WTC11 (cell line): ENCODE measurements at places on chromosomes 1 and 21. TPM values are rescaled to one million over a fixed set of nuclear protein-coding genes. Genes with fewer than 3 reads are reported as not detected.

GRCh38 chr1:93448292-93448982 is 519 bp downstream of the FNBP1L start:
- peak; percentile 76 for DNase-seq

- no peak for DNase-seq
Measured at GRCh38 chr1:116203181-116203723, 92.1 kb downstream of the MAB21L3 start.

The LHX4 gene
- 7.7 to 19.2 TPM (median 9.2 TPM) in 3 replicates for total RNA-seq

DNA sequence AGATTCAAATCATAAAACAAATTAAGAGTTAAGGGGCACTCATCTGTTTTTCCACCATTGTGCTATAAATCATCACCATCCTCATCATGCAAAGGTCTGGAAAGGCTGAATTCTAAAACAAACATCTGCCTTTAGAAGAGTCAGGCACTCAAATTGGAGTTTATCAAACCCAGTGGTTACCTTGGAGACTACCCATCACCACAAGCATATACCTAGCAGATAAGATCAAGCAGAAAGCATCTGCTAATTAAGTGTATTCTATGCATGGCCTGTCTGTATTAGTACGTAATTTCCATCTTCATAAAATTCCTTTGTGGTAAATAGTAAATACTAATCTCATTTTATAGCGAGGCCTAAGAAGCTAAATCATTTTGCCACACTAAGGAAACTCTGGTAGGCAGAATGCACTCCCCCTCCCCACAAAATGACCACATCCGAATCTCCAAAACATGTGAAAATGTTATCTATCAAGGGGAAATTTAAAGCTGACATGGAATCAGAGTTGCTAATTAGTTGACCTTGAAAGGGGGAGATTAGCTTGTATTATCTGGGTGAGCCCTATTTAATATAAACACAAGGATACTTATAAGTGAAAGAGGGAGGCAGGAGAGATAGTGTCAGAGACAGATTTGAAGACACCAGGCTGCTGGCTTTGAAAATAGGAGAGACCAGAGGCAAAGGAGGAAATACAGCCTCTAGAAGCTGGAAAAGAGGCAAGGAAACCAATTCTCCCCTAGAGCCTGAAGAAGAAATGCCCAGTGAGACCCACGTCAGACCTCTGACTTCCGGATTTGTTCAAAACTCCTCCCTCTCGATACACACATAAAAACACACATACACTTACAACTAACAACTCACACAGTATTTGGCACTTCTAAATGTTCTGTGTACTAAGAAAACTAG is 23.2 kb downstream of the ARID4B start:
- no peak for DNase-seq

GRCh38 chr21:44371596-44371995 is 18.2 kb downstream of the TRPM2 start:
- no peak for DNase-seq

- DNase-seq, result no peak
Measured at GRCh38 chr1:20323613-20323920, 32.9 kb downstream of the VWA5B1 start.

The CRYBG2 gene
- 14.4 to 21.1 TPM (median 17.8 TPM) in 3 replicates for total RNA-seq

The CADM3 gene
- 5.1 to 5.5 TPM (median 5.3 TPM) in 3 replicates for total RNA-seq

DNA sequence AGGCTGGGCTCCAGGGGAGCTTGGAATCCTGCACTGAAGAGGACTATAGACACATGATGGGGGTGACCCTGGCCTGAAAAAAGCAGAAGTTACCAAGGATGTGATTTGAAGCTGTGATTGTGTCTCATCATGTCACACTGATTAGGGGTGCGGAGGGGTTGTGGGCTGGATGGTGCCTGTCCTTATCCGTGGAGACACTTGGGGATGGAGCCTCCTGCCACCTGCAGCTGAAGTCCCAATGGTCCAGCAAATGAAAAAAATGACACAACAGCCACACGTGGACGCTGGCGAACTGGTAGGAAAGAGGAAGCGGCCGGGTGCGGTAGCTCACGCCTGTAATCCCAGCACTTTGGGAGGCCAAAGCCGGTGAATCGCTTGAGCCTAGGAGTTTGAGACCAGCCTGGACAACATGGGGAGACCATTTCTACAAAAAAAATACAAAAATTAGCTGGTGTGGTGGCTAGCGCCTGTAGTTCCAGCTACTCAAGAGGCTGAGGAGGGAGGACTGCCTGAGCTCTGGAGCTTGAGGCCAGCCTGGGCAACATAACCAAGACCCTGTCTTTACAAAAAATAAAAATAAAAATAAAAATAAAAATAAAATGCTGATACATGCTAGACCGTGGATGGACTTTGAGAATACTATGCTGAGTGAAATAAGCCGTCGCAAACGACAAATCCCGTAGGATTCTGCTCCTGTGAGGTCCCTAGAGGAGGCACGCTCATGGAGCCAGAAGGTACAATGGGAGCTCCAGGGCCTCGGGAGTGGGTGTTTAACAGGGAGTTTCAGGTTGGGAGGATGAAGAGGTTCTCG is 838 bp upstream of the IBA57 start:
- no peak for DNase-seq

DNA sequence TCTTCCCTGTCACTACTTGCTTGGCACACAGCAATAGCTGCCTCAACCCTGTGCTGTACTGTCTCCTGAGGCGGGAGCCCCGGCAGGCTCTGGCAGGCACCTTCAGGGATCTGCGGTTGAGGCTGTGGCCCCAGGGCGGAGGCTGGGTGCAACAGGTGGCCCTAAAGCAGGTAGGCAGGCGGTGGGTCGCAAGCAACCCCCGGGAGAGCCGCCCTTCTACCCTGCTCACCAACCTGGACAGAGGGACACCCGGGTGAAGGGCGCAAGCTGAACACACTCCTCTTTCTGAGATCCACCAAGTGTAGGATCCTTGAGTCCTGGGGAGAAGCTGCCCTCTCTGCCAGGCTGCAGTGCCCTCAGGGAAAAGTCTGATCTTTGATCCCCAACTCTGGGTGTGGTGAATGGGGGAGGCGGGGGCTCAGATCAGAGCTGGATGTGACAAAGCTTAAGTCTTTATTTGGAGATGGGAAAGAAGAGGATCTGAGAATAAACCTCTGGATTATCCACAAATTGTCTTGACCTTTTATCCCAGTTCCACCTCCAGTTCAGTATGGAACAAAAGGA is 1.2 kb downstream of the RXFP4 start:
- DNase-seq, result no peak

GRCh38 chr1:7826363-7826762 is 26.5 kb downstream of the UTS2 start:
- no peak for DNase-seq

DNA sequence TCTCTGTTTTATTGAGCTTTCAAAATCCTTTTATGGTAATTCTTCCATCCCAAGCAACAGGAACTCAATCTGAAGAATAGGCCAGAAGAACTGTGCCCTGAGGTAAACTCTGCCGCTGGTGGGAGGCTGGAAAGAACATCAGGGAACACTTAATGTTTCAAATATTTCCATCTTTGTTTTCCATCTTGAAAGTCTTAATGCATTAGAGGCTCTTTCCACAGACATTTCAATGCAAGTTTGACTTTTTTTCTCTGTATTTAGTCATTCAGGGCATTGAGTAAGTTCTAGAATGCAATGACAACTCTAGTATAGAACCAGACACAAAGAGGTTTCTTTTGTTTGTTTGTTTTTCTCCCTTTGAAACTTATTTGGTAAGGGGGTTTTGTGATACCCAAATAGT is 61.5 kb downstream of the KIAA0040 start:
- DNase-seq, result no peak

DNA sequence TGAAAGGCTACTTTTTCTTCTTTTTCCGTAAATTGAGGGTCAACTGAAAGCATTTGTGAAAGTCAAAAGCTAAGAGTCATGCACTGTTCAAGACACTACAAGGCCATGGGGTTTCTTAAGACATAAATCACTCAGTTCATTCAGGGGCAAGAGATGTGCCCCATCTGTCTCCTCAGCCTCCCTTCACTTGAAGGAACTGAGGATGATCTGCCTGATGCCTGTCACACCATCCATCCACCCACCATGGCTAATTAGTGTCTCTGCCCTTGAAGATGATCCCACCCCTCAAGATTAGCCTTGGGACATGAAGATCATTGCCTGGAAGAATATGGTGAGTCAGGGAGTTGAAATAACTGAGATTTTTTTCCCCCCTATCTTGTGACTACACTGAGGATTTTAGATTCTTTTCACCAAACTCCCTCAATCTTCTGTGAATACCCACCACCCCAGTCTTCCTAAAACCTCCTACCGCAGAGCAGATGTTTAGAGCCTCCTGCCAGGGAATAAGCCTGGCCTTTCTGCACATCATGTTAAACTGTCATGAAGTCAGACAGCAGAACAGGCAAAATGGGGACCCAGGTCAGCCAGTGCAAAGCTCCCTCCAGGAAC is 88.6 kb upstream of the LMO4 start:
- no peak for DNase-seq

DNA sequence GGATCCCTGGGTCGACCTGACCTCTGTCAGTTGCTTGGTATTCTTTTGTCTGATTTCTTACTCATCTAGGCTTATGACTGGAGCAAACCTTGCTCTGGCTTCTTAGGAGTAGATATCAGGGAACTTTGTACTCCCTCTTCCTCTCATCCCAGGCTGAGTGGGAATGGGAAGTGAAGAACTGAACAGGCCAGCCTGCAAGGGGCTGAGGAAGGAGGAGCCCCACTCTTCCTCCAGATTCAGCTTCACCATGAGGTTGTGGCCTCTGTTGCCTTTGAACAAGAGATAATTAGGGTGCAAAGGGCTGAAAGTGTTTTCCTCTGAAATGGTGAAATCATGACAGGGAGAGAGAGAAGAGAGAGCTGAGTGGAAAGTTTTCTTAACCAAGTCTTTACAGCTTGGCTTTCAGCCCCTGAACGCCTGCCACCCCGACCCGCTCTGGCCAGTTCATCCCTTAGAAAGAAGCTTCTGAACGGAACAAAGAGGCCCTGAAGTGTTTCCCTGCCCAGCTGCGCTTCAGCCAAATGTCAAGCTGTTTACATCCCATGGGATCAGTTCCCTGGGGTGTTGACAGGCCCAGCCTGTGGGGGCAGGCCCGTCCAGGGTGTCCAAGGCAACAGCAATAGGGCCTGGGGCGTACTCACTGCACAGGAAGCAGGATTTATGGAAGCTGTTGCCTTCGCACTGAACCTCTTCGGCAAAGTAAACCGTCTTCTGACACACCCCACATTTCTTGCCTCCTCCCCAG is 11.2 kb downstream of the CSRP1 start:
- no peak for DNase-seq

DNA sequence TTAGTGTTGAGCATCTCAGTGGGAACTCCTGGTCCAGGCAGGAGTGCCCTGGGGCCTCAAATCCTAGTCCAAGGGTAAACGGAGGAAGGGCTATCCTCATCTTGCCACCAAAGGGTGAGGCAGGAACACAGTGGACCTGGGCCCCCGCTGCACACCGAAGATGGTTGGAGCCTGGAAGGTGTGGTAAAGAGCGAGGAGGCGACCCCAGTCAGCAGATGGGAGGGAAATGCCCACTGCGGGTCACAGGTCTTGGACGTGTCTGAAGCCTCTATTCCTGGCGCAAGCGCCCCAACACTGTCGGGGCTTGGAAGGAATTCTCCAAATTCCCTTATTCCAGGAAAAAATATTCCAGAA is 38.5 kb upstream of the SYNC start:
- peak; percentile 26 for DNase-seq

The FBLIM1 gene
- 70.9 to 78.3 TPM (median 76.6 TPM) in 3 replicates for total RNA-seq

DNA sequence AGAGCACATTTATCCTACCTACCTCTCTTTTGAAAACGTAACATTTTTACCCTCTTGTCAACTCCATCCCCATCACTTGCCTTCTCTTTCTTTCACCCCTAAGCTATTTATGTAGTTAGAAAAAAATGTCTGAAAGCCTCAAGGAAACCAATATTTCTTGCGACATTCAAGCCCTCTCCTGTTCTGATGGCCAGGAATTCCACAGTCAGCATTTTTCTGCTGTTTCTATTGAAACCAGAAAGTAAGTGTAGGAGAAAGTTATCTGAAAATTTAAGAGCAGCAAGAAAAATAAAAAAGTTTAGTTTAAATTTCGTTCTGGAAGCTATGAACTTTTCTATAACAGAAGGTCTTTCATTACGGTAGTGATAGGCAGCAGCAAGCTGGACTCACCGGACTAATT is 247.6 kb upstream of the PBX1 start:
- DNase-seq, result no peak

GRCh38 chr1:89262643-89263042 is 10.0 kb downstream of the GBP5 start:
- DNase-seq, result no peak

- no peak for DNase-seq
Measured at GRCh38 chr21:45356653-45357435, 48.1 kb upstream of the COL18A1 start.
